Fibroblast of the aortic adventitia (primary cell): ENCODE measurements at places on chromosomes 6 and 20.
A peak's percentile ranks its signal among the peaks of the same experiment; 100 is the strongest.

GRCh38 chr6:132330759-132331158 is 70.5 kb downstream of the MOXD1 start:
- DNase-seq: no peak

DNA sequence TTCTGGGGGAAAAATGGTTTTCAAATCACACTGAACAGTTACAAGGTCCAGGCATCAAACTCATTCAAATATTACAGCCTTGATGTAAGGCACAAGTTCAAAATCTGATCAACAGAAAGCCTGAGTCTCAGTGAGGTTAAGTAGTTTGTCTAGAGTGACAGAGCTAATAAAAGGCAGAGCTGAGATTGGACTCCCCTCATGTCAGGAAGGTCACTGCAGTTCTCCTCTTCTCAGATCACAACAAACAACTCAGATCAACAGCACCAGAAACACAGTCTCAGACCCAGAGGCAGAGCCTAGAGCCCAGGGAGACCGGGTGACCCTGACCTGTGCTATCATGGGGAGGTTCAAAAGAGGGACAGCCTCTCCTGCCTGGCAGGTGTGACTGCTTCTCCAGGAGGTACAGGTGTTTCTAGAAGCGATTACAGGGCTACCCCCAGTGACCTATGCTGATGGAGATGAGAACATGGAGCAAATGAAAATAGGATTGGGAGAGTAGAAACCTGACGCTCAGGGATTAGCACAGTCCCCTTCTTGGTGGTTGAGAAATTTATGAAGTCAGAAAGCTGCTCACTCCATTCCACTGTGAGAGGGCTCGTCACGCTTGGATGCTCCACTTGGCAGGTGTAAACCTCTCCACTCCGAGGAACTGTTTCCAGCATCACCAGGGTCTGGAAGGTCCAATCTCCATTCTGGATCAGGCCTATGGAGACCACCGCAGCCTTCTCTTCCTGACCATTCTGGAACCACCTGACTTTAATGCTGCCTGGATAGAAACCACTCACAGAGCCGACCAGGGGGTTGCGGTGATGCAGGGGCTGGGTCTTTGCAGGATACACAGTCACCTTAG is 24.3 kb upstream of the HLA-DRB5 start:
- no peak for DNase-seq

DNA sequence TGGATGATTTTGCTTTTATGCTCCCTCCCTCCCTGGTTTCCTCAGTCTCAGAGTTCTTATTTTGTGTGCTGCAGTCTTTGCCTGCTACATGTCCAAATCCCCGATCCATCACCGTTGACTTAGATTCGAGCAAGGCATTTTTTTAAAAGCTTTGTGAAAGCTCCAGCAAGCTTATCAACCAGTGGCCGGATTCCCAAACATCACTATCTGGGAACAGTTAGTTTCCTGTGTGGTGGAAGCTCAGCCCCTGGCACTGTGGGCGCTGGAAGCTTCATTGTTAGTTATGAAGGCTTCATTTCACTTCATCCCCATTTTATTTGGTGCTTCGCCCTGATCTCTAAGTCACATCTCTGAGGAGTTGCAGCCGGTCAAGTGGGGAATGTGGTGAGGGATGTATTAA is 44.7 kb downstream of the DEK start:
- DNase-seq: peak; percentile 45

- DNase-seq: no peak
Observed at GRCh38 chr20:25318471-25319240, 70.8 kb downstream of the PYGB start.

GRCh38 chr6:75556240-75556639 is 45.4 kb upstream of the SENP6 start:
- DNase-seq: peak; percentile 22

DNA sequence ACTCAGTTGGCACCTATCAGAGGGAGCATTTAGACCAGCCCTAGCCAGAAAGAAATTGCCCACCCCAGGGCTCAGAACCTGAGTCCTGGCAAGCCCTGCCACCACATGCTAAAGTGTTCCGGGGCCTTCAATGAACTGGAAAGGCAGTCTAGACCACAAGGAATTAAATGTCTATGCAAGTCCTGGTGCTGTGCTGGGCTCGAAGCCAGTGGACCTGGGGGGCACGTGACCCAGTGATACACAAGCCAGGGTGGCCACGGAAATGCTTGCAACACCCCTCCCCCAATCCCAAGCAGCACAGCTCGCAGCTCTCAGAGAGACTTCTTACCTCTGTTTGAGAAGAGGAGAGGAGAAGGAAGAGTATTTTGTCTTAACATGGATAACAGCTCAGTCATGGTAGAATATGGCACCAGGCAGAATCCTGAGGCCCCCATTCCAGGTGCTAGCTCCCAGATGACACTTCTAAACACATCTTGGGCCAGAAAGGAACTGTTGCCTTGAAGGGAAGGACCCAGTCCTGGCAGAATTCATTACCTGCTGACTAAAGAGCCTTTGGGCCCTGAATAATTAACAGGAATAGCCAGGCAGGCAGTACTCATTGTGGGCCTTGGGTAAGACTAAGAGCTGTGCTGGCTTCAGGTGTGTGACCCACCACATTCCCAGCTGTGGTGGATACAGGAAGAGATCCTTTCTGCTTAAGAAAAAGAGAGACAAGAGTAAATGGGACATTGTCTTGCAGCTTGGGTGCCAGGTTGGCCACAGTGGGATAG is 111.3 kb downstream of the BTBD9 start:
- no peak for DNase-seq

DNA sequence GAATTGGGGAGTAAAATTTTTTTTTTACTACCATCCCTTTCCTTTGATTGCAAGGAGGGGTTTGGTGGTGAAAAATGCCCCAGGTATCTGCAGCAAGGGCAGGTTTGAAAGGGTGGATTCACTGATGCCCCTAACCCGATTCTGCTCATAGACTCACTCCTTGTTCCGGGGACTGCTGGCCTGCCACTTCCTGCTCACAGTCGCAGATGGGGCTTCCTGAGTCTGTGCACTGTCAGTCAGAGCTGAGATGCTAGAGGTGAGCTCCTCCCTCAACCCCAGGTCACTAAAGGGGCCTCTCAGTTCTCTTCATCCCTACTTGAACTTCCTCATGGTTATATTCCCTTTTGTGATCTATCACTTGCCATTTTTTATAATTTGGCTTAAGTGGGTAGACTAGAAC is 357.9 kb downstream of the FARS2 start:
- DNase-seq: no peak

DNA sequence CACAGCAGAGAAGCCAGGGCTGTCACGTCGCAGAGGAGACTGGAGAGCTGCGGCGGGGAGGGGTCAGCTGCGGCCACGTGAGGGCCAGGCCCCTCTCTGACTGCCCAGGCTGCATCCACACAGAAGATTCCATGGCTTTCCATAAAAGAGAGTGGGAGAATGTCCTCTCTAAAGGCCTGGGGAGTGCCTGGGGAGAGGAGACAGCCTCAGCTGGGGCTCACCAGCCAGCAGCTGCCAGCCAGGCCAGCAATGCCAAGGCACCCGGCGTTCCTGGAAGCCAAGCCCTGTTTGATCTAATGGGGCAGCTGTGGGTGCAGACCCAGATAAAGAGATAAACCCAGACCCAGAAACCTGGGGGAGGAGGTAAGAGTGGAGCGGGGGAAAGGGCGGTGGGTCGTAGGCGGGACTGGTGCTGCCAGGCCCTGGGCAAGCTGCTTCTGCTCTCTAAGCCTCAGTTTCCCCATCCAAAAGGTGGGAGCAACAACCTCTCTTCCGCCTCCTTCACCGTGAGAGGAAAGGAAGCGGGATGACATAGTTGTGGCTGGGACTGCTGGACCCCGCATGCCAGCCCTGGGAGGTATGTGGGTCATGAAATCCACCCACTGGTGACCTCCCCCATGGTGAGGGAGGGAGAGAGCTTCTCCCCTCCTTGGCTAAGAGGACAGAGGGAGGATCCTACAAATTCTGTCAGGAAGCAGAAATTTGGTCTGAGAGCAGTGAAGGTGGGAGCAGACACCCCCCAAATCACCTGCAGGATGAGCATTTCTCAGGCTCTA is 3.1 kb upstream of the OSBPL2 start:
- no peak for DNase-seq

DNA sequence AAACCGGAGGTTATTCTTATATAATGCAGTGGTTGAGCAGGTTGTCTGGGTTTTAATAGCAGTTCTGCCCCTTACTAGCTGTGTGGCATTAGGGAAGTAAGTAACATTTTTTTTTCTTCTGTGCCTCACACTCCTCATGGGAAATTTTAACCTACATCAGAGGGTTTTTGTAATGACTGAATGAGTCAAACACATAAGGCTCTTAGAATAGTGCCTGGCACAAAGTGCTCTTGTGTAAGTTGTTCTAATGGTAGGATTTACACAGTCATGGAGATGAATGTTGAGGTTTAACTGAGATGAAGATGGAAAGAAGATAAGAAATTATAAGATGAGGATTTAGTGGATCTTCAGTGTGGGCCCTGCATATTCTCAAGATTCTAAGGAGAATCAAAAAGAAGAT is 68.4 kb upstream of the PHIP start:
- no peak for DNase-seq

- peak; percentile 78 for DNase-seq
Observed at GRCh38 chr6:117440706-117441525, 15.2 kb upstream of the ROS1 start.

DNA sequence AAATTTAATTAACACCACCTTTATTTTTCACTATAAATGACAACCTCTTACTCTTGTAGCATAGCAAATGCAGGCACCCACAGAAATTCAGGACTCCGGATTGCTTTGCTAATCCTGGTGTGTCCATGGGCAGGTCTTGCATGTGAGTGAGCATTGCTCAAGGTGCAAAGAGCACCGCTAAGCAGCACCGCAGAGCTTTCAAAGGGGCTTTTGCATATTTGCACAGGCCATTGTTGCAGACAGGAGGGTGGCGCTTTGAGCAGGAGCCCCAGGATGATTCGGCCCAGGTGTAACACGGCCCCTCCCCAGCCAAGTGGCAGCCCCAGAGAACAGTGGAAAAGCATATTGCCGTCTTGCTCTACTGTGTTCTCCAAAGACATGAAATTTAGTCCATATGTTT is 293.2 kb downstream of the NRN1 start:
- DNase-seq: no peak

DNA sequence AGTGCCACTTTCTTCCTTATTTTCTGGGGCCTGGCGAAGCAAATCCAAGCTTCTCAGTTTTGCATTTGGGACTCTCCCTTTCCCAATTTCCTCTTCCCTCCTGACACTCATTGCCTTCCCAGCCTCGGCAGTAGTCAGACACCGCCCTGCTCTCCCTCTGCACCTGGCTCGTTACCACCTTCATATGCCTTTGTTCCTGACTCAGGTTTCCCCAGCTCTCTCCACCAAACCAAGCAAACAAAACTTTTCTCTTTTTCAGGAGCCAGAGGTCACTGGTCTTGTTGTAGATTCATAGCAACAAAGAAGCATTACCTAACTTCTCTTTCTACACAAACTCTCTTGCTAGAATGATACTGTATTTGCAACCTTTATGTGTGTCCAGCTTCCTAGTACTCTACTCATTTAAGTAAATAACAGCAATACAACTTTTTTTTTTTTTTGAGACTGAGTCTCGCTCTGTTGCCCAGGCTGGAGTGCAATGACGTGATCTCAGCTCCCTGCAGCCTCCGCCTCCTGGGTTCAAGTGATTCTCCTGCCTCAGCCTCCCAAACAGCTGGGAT is 9.0 kb upstream of the ZC3H12D start:
- DNase-seq: no peak

DNA sequence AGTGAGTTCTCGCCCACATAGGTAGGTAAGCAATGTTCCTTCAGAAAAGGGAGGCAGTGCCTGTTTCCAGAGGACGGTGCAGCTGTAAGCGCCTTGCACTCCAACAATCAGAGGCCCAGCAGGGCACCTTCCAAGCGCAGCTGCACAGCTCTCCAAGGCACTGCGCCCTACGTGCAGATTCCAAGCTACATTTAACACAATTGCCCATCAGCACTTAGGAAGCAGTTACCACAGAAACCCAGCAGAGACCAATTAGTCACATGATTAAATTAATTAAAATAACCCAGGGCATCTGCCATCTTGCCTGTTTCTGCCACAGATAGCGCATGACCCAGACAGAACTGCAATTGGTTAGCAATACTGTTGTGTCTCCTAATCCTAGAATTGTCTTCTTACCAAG is 65.5 kb downstream of the SOBP start:
- no peak for DNase-seq

DNA sequence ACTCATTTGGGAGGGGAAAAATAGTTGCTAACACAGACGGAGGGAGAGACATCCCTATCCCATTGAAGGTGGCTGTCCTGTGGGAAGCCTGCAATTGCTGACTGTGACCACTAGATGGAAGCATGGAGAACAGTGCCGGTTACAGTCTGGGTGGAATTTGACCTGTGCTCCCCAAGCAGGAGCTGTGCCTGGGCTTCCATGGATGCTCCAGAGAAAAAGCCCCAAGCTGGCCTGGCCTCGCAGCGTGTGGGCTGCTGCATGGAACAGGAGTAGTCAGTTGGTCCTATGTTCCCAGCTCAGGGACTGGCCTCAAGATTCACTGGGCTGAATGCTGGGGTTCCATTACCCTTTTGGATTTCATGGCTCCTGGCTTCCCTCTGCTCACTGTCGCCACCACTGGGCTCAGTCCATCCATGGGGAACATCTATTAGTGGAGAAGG is 116.3 kb upstream of the CHD6 start:
- DNase-seq: peak; percentile 50

DNA sequence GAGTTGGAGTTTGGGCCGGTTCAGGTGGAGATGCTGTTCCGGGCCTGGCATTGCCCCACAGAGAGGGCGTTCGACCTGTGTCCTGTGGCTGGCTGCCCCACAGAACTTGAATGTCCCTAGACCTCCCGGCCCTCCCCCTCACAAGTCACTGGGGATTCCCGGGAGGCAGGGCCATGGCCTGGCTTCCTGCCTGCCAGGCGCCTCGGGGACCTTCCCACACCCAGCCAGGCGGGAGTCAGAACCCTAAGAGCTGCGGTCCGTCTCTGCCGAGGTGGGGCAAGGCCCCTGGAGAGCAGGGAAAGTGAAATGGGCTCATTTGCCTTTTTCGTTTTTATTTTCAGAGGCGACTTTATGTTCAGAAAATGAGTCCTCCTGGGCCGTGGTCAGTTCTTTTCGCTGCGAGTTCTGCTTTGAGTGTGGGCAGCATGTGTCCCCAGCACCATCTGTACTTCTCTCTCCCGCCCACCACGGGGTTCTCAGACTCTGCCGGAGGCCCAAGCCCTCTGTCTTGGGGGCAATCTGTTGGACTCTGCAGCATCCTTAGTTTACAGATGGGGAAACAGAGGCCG is 8.5 kb downstream of the RBM38 start:
- DNase-seq: no peak

GRCh38 chr6:143007646-143008045 is 53.0 kb upstream of the AIG1 start:
- peak; percentile 58 for DNase-seq

DNA sequence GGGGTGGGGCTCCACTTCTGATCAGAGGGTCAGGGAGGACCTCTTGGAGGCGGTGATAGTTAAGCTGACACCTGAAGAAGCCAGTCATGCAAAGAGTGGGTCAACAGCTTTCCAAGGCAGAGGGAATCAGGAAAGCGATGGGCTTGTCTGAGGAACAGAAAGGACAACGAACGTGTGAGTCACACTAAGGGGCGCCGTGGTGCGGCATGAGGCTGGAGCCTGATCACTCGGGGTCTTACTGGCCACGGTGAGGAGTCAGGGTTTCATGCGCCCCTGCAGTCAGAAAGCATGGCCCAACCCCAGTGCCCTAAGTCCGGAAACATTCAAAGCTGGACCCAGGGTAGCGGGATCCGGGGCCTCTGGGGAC is 50.6 kb upstream of the SLC32A1 start:
- no peak for DNase-seq
